ENCODE measurements at places on chromosomes 1 and 21.

DNA sequence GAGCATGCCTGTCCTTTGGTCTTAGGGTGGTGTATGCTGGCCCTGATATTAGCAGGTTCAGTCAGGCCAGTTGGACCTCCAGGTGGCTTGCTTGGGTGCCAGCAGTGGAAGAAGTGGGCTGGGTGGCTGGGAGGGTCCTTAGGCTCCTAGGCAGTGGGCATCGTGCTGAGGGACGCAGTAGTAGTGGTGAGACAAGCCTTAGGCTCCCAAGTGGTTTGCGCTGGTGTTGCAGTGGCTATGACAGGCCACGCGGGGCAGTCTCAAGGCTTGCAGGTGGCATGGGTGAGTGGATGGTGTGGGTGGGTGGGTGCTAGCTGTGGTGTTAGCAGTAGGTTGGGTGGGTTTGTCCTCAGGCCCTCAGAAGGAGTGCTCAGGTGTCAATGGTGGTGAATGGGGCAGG is 162.3 kb downstream of the FMN2 start:
- DNase-seq: no peak

- DNase-seq: no peak
Observed at GRCh38 chr1:201215531-201216357, 25.1 kb downstream of the IGFN1 start.

DNA sequence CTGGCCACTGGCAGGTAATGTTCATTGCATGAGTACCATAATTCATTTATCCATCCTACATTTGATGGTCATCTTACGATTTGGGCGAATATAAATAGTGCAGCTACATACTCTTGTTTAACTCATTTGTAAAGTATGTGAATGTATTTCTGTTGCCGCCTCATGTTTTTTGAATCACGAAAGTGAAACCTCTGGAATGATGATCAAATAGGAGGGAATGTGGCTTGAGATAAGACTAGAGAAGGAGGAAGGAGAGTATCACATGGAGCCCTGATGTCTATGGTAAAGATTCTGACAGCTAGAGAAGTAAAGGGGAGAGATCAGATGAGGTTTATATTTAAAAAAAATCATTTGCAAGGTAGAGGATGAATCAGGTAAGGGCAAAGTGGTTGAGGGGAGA is 8.0 kb downstream of the MRPS14 start:
- no peak for DNase-seq

DNA sequence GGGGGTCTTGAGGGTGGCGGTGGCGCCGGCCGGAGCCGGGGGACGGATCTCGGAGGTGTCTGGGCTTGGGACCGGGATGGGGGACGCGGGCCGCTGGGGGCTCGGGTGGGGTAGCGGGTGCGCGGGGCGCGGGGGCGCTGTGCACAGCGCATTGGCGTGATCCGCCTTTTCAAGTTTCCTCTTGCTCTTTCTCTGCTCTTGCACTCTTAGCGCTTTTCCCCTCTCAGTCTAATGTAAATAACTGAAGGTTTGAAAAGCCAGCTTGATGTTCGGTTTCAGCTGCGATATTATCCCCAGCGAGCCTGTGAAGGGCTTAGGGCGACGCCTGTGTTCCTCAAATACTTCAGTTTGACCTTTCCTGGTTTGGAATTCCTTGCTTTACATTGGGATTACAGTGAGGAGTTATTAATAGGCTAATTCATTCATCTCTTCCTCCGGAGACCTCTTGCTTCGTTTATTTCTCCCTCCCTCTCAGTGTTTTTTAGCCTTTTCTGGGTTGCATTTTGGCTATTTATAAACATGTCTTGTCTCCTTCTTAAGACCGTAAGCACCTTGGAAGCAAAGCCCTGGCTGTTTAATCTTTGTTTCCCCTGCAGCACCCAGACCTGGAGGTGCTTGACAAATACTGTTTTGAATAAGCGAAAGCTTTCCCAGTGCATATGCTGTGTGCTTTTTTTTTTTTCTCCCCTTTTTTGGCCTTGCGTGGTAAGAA is 693 bp downstream of the RAB4A start:
- DNase-seq: peak; percentile 41

DNA sequence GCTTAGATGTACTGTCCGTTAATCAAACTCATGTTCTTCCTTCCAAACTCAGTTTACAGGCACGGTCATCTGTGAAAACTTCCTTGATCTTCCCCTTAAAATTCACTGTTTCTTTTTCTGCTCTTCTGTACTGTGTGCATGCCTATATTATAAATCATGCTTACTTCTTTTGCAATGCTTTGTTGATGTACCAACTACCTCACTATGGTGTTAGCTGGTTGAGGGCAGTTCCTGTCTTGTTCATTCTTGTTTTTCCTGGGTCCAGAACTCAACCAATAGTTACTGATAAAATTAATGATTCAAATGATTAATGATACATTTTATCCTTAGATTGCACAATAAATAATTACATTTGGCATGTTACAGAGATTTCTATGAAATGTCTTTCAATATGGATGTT is 163.8 kb downstream of the CHRM3 start:
- no peak for DNase-seq

- no peak for DNase-seq
Observed at GRCh38 chr1:12191242-12192032, 24.6 kb downstream of the TNFRSF1B start.

DNA sequence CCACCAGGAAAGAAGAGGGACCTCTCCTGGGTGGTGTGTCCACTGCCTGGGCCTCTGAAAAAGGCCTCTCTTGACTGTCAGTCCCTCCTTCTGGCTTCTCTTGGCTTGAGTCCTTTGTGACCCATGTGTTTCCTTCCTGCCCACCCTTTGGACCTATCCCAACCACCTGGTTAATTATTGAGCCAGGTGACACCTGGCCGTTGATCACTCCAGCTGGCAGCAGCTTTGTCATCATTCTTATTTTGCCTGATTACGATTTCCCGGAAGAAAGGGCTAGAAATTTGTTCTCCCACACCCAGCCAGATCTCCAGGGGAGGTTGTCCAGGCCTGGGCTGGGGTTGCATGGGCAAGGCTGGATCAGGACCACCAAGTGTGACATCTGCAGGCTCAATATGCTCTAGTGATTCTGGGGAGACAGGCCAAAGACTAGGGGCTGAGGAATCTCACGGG is 24.8 kb downstream of the CSF1 start:
- DNase-seq: no peak

- DNase-seq: no peak
Observed at GRCh38 chr1:65103807-65104206, 44.2 kb upstream of the AK4 start.

DNA sequence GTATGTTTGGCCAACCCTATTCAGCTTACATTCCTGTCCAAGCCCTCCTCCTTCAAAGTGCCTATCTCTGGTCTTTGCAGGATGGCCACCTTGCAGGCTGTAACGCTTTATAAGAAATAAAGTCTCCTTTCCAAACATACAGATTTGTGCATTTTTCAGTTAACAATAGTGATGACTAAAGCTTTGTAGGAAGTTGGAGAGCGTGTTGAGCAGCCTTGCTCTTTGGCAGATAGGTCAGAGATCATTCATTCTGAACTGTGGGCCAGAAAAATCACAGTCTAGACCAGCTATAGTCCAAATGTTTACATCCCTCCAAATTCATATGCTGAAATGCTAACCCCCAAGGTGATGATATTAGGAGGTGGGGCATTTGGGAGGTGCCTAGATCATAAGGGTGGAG is 34.0 kb upstream of the FAM89A start:
- no peak for DNase-seq

GRCh38 chr1:224399887-224400286 is 34.7 kb downstream of the WDR26 start:
- DNase-seq: no peak

GRCh38 chr1:9842073-9842711 is 18.4 kb upstream of the CLSTN1 start:
- DNase-seq: no peak

- DNase-seq: no peak
Observed at GRCh38 chr1:7594002-7594713, 176.9 kb upstream of the VAMP3 start.

DNA sequence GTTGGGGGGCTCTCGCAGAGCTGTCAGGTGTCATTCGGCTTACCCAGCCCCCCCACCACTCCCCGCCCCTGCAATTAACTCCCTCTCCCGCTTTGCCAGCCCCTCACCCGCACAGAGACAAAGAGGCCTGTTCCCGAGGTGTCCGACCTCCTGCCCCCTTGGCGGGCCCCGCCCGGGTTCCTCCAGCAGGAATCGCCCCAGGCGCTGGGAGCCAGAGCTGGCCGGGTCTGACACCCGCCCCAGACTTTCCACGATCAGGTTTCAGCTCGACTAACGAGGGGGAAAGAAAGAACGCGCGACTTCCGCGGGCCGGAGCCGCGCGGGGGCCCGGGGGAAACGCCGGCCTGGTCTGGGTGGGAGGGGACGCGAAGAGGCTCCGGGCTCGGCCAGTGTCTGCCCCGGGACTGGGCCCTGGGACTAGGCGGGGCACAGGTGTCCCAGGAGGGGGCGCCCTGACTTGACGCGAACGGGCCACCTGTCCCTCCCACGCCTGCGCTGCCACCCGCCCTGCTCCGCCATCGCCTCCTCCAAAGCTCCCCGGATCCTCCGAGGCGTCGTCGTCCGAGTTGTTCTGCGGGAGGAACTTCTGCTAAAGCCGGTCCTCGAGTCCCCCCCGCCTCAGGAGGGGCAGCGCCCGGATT is 36.4 kb upstream of the HHAT start:
- DNase-seq: peak; percentile 70

- no peak for DNase-seq
Observed at GRCh38 chr1:203522237-203522636, 28.3 kb downstream of the OPTC start.

- DNase-seq: no peak
Observed at GRCh38 chr1:183954496-183954895, 83.0 kb downstream of the COLGALT2 start.

DNA sequence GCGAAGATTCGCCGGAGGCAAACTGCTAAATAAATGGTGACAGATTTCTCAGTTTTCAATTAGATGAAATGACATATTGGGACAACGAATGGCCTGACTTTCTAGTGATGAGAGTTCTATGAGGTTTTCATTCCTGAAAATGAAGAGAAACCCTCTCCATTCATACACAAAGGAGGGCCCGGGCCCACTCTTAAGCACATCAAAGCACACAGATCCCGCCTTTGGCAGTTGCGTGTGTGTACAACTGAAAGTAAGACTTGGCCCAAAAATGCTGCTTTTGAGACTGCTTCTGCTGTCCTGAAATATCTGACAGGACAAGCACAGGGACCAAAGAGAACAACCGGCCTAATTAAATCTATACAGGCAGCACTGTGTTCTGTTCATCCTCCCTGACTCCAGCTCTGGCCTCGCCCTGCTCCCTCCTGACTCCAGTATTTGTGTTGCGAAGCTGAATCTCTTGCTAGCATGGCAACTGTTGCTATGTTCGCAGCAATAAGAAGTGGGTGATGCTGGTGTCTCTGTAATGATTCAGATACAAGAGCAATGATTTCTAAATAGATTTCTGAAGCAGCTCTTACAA is 7.4 kb downstream of the LRRC53 start:
- no peak for DNase-seq

DNA sequence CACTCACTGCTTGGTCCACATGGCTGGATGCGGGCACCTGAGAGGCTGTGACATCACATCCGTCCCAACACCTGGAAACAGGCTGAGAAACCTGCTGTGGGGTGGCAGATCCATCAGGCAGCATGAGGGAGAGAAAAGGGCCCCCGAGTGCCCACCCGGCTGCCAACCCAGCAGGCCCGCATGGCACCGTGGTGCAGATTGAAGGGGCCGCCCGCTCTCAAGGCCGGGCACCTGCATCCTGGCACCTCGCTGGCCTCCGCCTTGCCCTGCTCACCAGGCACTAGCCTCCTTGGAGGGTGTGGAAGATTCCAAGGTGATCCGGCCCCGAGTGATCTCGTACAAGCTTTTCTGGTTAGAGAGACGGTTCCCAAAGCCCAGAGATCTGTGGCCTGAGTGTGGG is 110.5 kb downstream of the PRDM16 start:
- DNase-seq: no peak

- no peak for DNase-seq
Observed at GRCh38 chr21:18776936-18777335, 373.4 kb upstream of the TMPRSS15 start.

GRCh38 chr1:78437941-78438340 is 52.8 kb upstream of the PTGFR start:
- DNase-seq: no peak

DNA sequence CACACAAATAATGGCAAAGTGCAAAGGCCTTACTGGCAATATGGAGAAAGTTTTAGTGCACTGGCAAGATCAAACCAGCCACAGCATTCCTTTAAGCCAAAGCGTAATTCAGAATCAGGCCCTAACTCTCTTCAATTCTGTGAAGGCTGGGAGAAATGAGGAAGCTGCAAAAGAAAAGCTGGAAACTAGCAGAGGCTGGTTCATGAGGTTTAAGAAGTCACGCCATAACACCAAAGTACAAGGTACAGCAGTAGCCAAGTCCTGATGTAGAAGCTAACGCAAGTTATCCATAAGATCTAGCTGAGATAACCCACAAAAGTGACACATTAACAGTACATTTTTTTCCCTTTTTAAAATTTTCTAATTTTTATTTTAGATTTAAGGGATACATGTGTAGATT is 57.1 kb downstream of the SLC27A3 start:
- no peak for DNase-seq

DNA sequence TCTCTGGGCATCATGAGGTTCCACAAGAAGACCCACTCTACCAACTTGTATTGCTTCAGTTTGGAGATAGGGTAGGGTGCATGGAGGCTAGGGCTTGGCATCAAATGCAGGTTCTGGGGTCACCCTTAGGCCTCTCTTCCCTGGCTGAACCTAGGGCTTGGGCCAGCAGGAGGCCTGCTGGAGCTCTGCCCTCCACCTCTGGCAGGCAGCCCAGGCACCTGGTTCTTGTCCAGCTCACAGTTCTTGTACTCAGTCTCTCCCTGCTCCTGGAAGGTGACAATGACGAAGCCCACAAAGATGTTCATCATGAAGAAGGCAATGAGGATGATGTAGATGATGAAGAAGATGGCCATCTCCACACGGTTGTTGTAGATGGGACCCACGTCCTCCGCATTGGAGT is 37.5 kb upstream of the KIF21B start:
- DNase-seq: no peak

DNA sequence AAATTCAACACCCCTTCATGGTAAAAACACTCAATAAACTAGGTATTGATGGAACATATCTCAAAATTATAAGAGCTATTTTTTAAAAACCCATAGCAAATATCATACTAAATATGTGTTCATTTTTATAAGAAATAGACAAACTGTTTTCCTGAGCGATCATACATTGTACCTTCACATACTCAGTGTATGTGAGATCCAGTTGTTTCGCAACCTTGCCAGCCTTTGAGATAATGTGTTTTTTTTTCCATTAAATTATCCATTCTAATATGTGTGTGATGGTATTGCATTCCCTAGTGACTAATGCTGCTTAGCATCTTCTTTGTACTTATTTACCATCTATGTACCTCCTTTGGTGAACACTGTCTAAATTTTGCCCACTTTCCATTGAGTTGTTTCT is 47.1 kb downstream of the CFH start:
- DNase-seq: no peak

DNA sequence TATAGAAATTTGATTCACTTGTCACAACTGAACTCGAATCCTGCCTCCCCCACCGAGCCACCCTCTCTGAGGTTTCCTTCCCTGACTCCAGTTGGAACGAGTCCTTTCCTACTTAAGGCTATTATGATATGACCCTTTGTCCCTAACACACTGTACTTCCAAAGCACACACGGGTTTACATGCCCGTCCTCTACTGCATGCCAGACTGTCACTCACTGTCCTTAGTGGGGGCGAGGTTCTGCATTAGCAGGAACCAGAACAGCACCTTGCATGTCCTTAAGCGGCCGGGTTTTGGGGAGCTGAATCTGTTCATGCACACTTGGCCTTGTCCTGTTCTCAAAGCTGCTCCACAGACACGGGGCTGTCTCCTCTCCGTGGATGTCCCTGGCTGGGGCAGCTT is 164.6 kb upstream of the KCNJ6 start:
- DNase-seq: no peak
